Body of pancreas (tissue), 4 donors: ENCODE measurements at places on chromosomes 3 and 15. TPM values are rescaled to one million over a fixed set of nuclear protein-coding genes. Genes with fewer than 3 reads are reported as not detected.

- DNase-seq: no peak
Observed at GRCh38 chr3:161690299-161690620, 193.7 kb downstream of the OTOL1 start.

The NR1I2 gene
- not detected for total RNA-seq

The CCR1 gene
- total RNA-seq: 1.8 TPM

GRCh38 chr15:93063262-93063671 lies 25.7 kb downstream of the RGMA start:
- no peak for DNase-seq

DNA sequence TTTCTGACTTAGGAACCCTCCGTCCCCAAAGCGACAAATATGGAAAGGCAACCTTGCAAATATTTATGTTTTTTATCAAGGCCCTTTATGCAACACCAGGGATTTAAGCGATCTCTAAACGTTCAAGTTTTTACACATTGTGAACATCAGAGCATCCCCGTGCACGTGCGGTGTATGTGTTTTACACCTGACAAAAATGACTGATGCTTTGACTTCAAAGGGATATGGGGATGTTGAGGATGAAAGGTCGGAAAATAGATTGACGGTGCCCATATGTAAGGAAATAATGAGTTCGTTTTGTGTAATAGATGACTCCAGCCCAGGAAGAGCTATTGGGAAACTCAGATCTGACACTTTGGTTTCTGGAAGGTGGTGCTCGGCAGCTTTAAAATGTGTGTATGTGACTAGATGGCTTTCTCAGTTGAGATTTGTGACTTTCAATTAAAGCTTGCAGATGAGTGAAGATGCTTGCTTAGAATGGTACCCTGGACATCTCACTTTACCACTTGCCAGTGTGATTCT lies 866 bp downstream of the SLC49A4 start:
- DNase-seq: no peak

GRCh38 chr15:41691471-41691870 lies 31.3 kb downstream of the MGA start:
- DNase-seq: no peak

GRCh38 chr3:197828-198491 lies 1.4 kb downstream of the CHL1 start:
- DNase-seq: no peak

The WNT7A gene
- total RNA-seq: under 0.01 TPM
